Mesenteric fat pad (tissue), 1 donor: ENCODE measurements at places on chromosomes 3 and 15. TPM values are rescaled to one million over a fixed set of nuclear protein-coding genes. Genes with fewer than 3 reads are reported as not detected.

- DNase-seq, result no peak
Observed at GRCh38 chr3:130707902-130708601, 38.6 kb downstream of the PIK3R4 start.

Gene ROBO1
- 7.1 TPM for total RNA-seq

DNA sequence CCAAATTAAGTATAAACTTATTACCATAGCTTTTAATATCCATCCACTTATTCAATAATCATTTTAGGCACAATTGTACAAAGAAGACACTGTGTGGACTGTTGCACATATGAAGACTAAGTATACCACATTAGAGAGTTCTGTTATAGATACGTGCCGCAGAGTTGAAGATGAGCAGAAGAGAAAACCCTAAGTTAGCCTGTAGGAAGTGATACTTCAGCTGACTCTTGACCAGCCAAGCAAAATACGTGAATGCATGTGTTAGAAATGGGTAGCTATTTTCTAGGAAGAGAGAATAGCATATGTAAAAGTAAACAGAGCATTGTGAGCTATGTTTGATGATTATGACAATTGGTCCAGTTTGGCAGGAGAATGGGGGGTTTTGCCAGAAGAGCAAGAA lies 272.0 kb upstream of the ATP11B start:
- no peak for DNase-seq

Gene ZNF774
- total RNA-seq, result 0.84 TPM

GRCh38 chr15:61659566-61660190 lies 400.6 kb downstream of the VPS13C start:
- no peak for DNase-seq

- DNase-seq, result no peak
Observed at GRCh38 chr3:169242708-169243513, 420.6 kb downstream of the MECOM start.

- DNase-seq, result no peak
Observed at GRCh38 chr3:72559385-72559784, 288.9 kb downstream of the SHQ1 start.

Gene TFG
- 83.1 TPM for total RNA-seq

Gene MED12L
- 0.48 TPM for total RNA-seq

GRCh38 chr15:22949074-22949547 lies 31.1 kb downstream of the CYFIP1 start:
- DNase-seq, result no peak
